ENCODE measurements at places on chromosomes 5 and 9.

DNA sequence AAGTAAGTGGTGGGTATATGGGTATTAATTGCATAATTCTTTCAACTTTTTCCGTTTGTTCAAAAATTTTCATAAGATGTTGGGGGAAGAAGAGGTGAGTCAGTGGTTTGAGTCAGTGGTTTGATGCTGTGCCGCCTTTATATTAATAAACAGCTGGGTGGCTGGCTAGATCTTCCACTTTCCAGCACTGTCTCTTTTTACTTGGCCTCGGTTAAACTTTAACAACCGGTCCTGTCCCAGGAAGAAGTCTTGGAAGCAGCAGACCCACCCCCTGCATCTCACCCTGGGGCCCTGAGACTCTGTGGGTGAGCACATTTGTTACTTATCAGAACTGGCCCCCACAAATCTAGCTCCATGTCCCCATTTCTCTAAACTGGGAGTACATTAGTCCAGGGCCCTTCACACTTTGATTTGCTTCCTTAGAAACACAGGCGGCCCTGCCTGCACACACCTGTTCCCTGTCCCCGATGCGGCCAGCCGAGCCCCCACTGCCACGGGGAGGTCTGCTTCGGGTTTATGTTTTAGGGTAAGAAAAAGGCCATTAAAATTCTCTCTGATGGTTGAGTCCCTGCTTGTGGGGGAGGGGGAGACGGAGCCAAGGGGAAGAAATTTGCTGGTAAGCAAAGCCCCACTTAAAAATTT is 90.7 kb downstream of the PTCH1 start:
- DNase-seq, result no peak

DNA sequence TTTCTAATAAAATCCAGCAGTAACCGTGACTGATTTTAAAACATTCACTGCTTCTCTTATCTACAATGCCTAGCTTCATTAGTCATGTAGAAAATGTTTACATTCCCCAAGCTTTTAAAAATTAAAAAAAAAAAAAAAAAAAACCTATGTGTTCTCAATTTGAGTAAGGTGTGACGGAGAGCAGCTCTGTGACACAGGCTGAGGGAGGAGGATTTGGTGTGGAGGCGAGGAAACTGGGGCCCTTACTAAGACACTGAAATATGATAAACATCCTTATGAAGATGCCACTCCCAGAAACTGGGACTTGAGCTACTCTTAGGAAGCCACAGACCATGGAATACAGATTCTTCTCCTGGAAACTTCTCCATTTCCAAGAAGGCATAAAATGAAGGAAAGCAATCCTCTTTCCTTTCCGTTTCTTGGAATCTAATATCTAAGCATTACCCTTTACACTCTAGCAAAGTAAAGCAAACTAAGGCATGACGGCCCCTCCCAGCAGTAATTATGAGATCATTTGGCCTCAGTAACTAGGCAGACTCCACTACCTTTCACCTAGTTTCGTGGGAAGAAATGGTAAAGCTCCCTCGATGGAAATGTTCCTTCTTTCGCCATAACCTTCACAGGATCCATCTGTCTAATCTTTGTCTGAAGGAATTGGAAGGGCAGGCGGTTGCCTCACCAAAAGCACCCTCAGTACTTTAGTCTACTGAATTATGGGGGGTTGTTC is 23.5 kb downstream of the GRAMD2B start:
- DNase-seq, result no peak

- no peak for DNase-seq
Measured at GRCh38 chr5:125295405-125295872, 549.0 kb upstream of the ZNF608 start.

DNA sequence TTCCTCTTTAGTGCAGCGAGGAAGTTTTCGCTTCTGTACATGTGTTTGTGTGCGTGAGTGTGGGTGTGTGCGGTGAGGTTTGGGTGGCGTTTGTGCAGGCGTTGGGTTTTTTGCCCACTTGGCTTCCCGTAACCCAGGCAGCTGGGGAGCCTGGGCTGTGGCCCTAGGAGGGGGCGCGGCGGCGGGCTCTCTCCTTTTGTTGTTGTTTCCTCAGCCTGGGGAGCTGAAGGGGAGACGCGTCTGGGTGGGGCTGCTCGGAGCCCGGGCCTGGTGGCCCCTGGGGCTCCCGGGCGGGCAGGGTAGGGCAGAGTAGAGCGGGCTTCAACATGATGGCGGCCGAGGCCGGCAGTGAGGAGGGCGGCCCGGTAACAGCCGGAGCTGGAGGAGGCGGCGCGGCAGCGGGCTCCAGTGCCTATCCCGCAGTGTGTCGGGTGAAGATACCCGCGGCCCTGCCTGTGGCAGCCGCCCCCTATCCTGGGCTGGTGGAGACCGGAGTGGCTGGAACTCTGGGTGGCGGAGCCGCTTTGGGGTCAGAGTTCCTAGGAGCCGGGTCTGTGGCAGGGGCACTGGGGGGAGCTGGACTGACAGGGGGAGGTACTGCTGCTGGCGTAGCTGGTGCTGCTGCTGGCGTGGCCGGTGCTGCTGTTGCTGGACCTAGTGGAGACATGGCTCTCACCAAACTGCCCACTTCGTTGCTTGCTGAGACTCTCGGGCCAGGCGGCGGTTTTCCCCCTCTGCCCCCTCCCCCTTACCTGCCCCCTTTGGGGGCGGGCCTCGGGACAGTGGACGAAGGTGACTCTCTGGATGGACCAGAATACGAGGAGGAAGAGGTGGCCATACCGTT is 665 bp downstream of the RASA1 start:
- peak; percentile 56 for DNase-seq

GRCh38 chr5:133251296-133252132 is 199.7 kb downstream of the HSPA4 start:
- no peak for DNase-seq

DNA sequence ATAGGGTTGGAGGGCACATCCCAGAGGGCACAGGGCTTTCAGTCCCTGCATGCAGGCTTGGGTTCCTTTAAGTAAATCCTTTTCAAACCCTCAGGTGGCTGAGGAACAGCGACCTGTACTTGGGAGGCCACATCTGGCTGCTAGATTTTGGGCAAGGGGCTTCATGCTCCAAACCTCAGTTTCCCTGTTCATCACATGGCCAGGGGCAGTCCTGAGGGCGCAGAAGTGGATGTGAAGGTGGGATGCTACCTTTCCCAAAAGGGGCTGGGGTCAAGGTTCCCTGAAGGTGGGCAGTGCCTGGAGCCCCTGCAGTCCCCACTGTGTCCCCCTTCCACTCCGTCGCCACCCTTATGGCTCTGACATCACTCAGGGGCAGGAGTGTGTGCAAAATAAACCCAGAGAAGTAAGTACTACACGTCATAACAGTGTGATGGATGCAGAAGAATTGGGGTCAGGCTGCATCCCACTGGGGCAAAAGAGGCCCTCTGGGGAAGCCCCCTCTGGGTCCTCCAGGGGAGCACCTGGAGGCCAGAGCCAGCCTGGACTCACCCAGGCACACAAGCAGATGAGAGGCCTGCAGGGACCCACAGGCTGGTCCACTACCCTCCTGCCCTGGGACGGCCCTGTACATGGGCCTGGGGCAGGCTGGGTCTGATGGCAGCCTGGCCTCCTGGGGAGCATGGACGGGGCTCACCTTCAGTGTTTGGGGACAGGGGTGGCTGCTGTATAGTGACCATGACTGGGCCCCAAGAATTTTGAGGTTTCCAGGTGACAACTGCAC is 1.9 kb upstream of the CARD19 start:
- no peak for DNase-seq

DNA sequence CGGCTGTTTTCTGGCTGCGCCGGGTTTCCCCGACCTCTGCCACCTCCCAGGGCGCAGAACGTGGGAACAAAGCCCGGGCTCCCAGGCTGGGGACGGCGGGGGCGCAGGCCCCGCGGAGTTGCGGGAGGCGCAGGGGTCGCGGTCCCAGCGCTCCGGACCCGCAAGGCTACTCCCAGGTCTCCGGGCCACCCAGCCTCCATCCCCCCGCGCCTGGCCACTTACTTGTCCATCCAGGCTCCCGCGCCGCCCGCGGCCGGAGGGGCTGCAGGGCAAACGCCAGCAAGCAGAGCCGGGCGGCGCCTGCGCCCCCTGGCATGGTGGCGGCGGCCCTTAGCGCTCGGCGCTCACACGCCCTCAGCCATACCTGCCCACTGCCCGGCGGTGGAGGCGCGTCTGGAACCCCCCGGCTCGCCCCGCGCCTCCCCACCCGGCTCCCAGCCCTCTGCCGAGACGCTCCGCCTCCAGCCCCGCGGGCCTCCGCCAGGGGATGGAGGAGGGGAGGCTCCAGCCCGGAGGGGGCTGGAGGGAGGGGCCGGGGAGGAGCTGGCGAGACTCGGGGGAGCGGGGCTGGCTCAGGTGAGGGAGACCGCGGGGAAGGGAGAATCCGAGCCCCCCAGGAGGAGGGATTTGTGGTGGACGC is at the start of gene ADAM19:
TSS of gene ADAM19 (minus strand) at position 395 of the 640 bp plus-strand sequence. CDS start at position 316, 79 bp downstream.
- peak; percentile 43 for DNase-seq

DNA sequence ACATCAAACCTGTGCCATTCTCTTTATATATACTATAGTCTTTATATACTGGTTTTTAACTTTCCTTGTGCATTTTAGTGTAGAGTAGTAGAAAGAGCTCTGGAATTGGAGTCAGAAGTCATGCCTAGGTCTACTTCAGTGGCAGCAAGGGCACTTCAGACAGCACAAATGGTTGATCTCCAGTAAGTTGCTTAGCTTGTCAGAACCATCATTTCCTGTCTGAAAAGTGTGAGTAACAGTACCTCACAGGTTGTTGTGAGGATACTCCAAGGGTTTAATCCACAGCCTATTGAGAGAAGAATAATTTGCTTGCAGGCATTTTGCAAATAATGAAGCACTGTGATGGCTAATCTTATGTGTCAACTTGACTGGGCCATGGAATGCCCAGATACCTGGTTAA is 95.8 kb upstream of the NR4A3 start:
- DNase-seq, result no peak

GRCh38 chr5:35010676-35011075 is 37.1 kb downstream of the AGXT2 start:
- no peak for DNase-seq

DNA sequence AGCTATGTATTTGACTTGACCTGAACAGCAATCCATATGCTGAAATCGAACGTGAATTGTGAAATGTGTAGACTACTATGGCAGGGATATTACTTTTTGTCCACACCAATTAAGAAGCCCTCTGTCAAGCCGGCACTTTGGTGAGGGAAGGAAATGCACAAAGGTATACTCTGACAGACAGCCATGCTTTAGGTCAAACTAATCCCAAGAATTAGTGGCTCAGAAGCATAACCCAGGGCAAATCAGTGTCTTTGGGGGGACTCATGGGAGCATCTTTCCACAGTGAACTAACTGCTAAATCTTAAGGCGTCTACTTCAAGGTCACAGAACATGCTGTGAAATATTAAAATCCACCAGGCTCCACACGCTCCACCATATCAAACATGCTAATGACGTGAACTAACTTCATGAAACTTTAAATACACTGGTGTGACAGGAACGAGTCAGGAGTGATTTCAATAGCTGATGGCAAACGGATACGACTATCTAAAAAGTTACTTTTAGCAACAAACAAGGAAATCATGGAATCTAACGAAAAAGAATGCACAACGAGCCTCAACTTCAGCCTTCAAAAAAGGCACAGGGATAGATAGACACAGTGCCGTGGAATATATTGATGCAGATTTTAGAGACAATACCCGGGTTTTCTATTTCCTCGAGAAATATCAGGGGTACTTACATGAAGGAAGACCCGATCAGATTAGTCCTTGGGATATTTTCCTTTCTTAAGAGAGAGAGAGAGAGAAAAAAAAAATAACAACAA is 527 bp downstream of the MEF2C start:
- DNase-seq, result no peak

DNA sequence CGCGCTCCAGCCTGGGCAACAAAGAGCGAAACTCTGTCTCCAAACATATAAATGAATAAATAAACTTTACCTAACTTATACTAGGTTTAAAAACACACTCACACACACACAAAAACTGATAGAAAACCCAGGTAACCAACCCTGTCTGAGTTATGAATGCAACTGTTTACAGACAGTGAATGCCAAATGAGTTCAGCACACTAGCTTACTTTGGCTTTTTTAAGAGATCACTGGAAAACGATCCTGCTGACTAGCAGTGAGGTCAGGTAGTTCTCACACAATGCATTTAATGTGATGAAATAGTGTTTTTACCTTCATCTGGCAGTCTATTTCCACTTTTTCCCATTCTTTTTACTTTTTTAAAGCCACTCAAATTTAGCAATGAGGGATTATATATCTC is 22.4 kb downstream of the FAF2 start:
- no peak for DNase-seq

GRCh38 chr5:174798551-174798951 is 74.2 kb downstream of the MSX2 start:
- DNase-seq, result no peak

DNA sequence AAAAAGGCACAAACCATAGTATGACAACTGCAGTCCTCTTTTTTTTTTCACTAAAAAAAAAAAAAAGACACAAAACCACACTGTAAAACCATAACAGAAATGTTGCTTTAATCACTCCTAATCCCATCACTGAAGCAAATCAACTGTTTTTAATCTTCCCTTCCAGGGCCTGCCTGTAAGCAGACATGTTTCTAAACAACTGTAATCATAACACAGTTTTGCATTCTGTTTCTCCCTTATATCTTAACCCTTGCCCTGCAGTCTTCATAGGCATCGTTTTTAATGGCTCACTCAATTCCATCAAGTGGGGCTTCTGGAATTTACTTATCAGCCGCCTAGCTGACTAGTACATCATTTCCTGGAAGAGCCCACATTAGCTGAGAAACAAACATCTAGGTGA is 111.0 kb upstream of the SLC25A48 start:
- DNase-seq, result no peak
